ENCODE measurements at places on chromosomes 7 and 10.

GRCh38 chr10:52194716-52195115 lies 119.4 kb upstream of the DKK1 start:
- no peak for DNase-seq

DNA sequence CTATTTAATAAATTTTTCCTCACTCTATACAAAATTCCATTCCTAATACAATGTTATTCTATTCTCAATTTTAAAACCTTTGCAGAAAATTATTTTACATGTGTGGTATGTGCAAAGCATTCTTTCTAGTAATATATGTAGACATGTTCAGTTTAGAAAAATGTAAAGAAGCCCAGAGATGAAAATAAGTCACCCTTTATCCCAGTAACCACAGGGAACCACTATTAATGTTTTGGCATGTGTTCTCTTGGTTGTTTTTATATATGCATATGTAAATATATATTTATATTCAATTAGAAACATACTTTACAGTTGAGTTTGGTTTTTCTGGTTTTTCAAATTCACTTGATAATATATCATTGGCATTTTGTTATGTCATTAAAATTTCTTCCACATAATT lies 14.8 kb upstream of the GLCCI1 start:
- DNase-seq = no peak

DNA sequence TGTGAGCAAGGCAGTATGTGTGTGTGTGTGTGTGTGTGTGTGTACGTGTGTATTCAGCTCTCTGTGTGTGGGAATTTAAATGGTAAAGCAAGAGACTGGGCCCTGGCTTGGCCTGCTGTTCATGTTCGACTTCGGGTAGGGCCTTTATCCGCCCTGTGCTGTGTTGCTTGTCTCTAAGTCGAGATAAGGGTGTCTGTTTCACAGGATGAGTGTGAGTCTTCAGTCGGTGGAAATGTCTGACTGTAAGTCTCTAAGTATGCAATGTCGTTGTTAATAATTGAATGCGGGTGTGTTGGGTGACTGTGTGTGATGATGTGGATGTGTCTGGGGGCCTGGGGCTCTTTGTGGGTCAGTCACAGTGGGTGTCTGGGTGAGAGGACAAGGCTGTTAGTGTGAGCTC lies 34.8 kb downstream of the HIF1AN start:
- no peak for DNase-seq

- no peak for DNase-seq
Observed at GRCh38 chr10:12350167-12350872, 973 bp downstream of the CAMK1D start.

Measured in pulmonary artery endothelial cell (primary cell).